ENCODE measurements at places on chromosomes 1 and 21. TPM values are rescaled to one million over a fixed set of nuclear protein-coding genes. Genes with fewer than 3 reads are reported as not detected.

DNA sequence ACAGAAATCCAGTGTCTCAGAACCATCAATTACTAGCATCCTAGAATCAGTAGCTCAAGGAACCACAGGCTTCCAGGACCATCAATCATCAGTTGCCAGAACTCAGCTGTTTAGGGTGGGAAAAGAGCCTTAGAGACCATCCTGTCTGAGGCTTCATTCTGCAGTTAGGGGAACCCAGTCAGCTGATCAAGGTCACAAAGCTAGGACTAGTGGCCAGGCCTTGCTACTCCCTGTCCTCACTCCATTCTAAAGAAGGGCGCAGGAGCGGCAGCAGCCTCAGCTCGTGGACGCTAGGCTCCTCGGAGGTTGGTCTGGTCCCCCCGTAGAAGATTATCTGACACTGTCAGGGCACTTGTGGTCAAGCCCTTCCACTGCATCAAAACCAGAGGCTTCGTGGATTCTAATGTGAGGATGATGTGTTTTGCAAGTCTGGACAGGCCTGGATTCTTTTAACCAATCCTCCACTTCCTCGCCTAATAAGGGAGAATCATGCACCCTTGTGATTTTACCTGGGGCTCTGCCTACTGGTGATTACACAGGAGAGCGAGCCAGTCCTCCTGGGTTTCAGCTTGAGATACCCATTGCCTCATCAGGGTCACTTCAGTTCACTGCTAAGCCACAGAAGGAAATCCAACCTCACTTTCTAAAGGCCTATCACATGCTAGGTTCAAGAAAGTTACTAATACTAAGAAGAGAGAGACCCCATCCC, 41.7 kb upstream of the IFFO2 start:
- peak; percentile 31 for DNase-seq
- H3K4me3 ChIP-seq, result no peak overlapping the region
- H3K4me1 ChIP-seq, result no peaks in the 10 kb centered on the region

DNA sequence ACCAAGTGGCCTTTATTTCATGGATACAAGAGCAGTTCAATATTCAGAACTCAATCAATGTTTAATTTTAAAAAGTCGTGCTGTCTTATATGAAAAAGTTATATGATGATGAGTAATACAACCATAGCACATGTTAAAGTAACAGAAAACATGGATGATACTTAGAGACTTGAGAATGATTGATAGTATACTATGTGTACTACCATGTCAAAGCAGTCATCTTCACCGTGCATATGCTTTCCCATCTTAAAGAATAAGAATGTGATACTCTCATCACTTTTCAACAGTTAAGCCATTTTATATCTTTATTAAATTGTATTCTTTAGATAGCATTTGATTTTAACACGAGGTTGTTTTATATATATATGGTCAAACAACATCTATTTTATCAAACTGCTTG, 535.9 kb upstream of the ADAMTS5 start:
- no peak overlapping the region for H3K4me3 ChIP-seq
- no peaks in the 10 kb centered on the region for H3K4me1 ChIP-seq
- DNase-seq, result no peak
- no peak overlapping the region for H3K27ac ChIP-seq

DNA sequence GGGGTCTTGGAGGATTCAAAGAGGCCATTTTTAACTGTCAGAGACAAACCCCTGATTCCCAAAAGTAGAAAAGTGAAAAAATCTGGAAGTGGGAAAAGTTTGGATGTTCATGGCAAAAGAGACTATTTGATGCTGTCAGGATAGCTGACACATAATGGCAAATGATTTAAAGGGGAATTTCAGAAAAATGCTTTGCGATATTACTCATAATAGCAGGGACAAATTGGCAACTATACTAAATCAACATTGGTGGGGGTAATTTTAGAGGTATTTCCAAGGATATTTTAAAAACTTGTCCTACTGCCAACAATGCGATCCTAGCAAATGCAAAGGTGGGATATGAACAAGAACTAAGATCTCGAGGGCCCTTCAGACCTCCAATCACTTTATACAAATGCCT, 5.3 kb upstream of the GSTM4 start:
- DNase-seq, result peak; percentile 72
- peaks cover 50% of the 10 kb centered on the region for H3K4me1 ChIP-seq
- H3K4me3 ChIP-seq, result no peak overlapping the region
- H3K27ac ChIP-seq, result 0 out of 2 replicates have a peak overlapping the region, but pooled peaks have one; percentile 5

PLD5 gene
- not detected for total RNA-seq

- H3K27ac ChIP-seq, result no peak overlapping the region
- H3K4me3 ChIP-seq, result no peak overlapping the region
- peaks cover 32% of the 10 kb centered on the region for H3K4me1 ChIP-seq
- no peak for DNase-seq
- H3K36me3 ChIP-seq, result no peaks in the 10 kb centered on the region
These were observed 1.6 kb upstream of the FAM20B start for GRCh38 chr1:179023946-179024650.
